ENCODE measurements at places on chromosomes 7 and 10.

GRCh38 chr7:133412942-133413341 is 160.1 kb downstream of the EXOC4 start:
- no peak for DNase-seq

DNA sequence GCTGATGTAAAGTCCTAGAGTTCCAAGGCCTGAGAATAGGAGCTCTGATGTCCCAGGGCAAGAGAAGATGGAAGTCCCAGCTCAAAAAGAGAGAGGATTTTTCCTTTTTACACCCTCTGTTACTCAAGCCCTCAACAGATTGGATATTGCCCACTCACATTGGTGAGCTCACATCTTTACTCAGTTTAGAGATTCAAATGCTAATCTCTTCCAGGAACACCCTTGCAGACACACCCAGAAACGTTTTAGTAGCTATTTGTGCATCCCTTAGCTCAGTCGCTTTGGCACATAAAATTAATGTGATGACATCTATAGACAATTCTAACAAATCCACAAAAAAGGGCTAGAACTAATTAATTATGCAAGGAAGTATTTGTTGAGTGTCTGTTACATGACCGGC is 27.1 kb downstream of the ARMC3 start:
- DNase-seq, result no peak

GRCh38 chr10:99979066-99979685 is 30.6 kb downstream of the DNMBP start:
- no peak for DNase-seq

DNA sequence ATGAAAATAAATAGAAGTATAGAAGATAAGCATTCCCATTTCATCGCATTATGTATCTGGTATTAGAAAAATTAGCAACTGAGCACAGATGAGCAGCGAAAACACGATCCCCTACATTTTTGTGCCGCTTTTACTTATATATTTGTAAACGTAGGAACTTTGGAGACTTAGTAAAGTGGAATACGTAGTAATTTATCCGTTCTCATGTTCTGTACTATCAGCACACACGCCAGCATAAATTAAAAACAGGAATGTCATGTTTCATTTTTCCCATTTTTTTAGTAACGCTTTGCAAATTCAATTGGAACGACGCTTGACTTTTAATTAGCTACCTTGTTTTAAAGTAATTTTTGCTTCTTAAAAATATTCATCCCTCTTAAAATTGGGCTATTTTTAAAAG is 2.4 kb downstream of the ZNRF2 start:
- DNase-seq, result no peak

DNA sequence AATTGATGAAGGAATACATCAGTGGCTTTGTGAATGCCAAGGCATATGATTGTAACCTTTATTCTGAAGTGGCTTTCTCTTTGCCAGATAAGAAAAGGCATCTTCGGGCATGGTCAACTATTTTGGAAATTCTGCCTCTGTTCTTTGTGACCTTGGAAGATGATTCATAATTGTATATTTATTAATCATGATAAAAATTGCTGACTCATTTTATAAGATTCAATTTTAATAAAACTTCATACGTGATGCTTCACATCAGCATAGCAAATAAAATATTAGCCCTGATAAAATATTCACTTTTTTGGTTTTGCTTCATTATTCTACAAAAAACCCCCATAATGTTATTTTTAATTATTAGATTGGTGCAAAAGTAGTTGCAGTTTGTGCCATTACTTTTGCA is 200.5 kb downstream of the MACC1 start:
- DNase-seq, result no peak

DNA sequence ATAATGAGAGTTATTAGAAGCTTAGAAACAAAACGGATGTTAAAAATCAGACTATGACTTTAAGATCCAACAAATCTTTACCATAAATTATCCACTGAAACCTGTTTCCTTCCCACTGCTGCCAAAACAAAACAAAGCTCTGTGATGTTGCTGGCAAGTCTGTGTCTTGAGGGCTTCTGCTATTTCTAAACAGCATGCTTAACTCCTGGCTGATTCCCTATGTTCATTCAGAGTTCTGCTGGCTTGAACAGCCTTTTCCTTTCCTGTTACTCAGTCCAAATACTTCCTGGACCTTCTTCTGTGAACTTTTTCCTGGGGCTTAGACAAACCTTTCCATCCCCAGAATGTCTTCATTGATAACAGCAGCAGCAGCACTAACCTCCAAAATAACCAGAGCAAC is 448.1 kb downstream of the SORCS1 start:
- DNase-seq, result no peak

GRCh38 chr10:118742782-118743181 is 12.0 kb downstream of the CACUL1 start:
- DNase-seq, result no peak

DNA sequence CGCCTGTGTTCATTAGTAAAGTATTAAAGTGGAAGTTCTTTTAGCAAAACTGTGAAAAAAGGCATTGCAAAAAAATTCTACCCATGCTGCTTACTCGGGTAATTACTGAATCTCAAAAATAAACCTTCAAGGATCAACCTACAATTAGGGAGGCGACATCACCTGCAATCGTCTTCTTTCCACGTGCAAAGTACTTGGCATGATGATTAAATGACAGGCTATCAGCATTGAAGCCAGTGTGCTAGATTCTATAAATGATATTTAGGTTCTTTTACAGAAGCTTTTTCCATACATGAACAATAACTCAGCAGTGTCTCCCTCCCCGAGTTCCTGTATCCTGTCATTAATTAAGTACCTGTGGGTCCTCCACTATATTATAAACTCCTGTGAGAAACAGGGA is 105.8 kb downstream of the SFMBT2 start:
- no peak for DNase-seq

DNA sequence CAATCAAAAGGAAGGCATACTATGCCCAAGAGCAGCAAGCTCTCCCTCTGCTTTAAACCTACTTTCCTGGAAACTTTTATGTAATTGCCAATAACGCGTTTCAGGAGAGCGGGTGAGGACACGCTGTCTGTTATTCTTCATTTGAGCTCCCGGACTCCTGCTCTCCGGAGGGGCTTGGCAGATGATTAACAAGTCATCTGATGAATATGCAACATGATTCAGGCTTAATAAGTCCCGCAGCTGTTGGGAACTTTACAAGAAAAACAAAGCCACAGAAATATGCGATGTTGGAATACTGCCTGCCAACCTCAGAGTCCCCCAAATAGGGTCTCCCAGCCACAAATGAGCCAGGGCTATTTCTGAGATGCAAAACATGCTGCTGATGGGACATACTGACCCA is 348.0 kb downstream of the GPAM start:
- no peak for DNase-seq

- peak; percentile 47 for DNase-seq
Measured at GRCh38 chr7:19442016-19442785, 266.6 kb downstream of the POLR1F start.

GRCh38 chr10:128278362-128278761 is 152.1 kb upstream of the MKI67 start:
- no peak for DNase-seq

DNA sequence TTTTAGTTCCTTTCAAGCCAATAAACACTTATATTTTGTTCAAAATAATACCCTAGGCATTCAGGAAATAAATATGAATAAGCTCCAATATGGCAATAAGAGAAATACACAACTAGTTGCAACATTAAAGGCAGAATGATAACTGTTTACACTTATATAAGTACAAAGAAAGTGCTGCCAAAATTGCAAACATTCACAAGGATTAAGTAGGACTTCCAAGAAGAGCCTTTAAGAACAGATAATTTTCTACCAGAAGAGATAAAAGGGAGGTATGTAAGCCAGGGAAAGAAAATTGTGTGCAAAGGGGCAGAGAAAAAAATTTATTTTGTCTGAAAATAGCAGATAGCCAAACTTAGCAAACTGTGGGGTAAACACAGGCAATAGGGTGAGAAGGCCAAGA is 83.8 kb downstream of the CTNNA3 start:
- no peak for DNase-seq
